CD4-positive, alpha-beta T cell treated with Interleukin-1 beta for 1 hour (primary cell): ENCODE measurements at places on chromosomes 5 and 9.

DNA sequence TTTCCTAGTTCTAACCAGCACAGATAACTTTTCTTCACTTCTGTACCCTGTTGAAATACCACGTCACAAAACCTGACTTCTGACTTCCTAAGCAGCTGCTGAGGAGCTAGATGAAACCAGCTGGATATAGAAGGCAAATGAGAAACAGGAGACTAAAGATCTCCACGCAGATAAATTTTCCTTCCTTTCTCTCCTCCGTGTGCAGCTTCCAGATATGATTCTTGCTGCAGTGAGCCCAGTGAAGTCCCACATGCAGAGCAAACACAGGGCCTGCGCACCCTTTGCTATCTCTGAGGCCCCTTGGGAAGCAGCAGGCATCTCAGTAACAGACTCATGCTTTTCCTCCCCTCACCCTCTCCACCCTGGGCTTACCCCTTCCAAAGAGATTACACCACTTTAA, 1638.3 kb downstream of the MAT2B start:
- no peak for DNase-seq

- no peak for DNase-seq
Observed at GRCh38 chr9:3007326-3007725, 163.4 kb upstream of the PUM3 start.

DNA sequence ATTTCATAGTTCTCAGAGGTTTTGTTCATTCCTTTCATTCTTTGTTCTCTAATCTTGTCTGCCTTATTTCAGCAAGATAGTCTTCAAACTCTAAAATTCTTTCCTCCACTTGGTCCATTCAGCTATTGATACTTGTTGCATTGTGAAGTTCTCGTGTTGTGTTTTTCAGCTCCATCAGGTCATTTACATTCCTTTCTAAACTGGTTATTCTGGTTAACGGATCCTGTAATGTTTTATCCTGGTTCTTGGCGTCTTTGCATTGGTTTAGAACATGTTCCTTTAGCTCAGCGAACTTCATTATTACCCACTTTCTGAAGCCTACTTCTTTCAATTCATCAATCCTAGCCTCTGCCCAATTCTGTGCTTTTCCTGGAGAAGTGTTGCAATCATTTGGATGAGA, 45.1 kb upstream of the TXNDC8 start:
- no peak for DNase-seq

DNA sequence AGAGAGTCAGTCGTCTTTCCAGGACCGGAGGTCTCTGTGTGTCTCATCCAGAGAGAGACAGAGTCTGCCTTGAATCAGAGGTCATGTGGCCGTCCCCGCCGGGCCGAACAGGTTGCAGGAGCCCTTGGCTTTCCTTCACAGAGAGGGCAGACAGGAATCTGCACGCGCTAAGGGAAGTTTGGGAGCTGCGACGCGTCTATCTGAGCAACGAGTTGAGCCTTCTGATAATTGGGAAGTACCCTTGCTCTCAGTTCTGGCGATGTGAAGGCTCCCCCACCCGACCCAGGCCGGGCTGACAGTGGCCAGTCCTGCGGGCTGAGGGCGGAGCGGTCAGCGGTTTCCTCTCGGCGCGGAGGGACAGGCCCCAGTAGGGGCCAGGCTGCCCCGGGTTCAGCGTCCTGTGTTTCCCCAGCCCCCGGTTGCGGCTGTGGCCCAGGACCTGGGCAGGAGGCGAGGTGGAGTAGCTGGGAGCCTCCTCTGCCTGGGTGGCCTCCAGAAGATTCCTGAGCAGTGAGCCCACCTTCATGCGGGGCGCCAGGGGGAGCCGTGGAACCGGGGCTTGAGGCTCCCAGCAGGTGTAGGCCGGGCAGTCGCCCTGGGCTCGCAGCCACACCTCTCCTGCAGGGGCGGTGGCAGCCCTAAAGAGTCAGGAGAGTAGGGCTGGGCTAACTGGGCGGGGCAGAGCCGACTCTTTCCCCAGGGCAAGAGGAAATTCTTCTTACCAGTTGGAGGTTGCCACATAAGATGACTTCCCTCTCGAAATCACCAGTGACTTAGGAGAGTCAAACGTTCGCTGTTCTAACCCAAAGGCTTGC, 13.9 kb downstream of the NR2F1 start:
- DNase-seq = no peak

DNA sequence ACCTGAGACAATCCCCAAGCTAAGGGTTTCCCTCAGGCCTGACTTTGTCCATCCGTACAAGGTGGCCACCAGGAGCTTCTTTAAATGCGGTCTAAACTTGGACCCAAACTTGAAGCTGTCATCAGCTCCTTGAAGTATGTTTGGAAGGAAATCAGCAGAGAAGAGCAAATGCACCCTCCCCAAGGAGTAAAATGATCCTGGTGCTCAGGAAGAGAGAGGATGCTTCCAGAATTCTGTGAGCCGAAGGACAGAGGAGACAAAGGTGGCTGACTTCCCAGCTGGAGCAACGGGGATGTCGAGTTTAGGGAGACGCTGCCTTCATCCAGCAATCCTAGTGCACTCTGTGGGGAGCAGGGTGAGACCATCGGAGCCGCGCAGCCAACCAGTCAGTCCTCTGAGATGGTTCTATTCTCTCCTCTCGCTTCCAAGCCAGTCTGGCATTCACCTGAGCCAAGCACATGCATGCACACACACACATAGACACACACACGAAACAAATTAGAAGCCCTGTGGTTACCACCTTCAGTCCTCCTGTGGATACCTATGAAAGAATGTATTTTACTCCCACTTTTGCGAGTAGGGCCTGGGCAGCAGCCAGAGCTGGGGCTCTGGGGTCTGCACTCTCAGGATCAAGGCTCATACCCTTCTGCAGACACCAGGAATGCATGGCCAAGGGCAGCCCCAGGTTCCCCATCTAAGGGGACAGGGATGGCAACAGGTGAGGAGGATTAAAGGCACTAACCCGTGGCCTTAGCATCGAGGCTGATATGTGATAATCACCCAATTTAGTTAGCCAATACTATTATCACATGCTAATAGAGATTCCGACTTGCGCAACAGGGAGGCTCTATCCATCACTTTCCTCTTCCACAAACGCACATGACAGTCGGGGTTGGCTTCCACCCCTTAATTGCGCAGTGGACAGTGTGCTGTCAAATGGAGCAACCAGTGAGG, 75.8 kb downstream of the GTF3C4 start:
- DNase-seq = no peak

- no peak for DNase-seq
Observed at GRCh38 chr5:74064911-74065310, 438.9 kb downstream of the ARHGEF28 start.

- no peak for DNase-seq
Observed at GRCh38 chr5:90558344-90559192, at the start of gene ADGRV1. Gene ADGRV1, plus strand, starts transcription at chr5:90558797. Its CDS starts 99 bp downstream, at chr5:90558896.

DNA sequence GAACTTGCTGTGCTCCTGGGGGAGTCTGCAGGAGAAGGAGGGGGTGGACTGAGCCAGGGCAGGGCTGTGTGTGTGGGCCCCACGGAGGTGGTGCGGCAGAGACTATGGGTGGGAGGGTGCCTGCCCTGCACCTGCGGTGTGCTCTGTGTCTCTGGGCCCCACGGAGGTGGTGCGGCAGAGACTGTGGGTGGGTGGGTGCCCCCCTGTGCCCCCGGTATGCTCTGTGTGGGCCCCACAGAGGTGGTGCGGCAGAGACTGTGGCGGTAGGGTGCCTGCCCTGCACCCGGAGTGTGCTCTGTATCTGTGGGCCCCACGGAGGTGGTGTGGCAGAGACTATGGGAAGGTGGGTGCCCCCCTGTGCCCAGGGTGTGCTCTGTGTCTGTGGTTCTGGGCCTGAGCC, 103.7 kb downstream of the EHMT1 start:
- peak; percentile 32 for DNase-seq

- no peak for DNase-seq
Observed at GRCh38 chr9:116975126-116975525, 288.0 kb downstream of the TRIM32 start.

GRCh38 chr5:15933259-15934207, 246.1 kb downstream of the MARCHF11 start:
- no peak for DNase-seq

- DNase-seq = no peak
Observed at GRCh38 chr5:84287951-84288350, 96.7 kb downstream of the EDIL3 start.

DNA sequence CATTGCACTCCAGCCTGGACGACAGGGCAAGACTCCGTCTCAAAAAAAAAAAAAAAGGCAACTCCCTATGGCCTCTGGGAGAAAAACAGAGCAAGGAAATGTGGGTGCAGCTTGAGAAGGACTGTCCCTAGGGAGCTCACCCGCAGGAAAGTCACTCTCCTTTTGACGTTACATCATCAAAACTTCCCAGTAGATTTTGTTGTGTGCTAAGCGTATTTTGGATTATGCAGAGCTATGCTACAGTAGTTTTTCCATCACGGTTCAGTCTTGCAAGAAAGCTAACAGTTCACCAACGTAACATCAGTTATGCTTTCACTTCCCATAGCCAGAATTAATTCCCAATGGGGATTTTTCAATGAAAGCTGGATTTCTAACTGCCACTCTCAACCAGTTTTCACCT, 138.8 kb downstream of the HSD17B3 start:
- DNase-seq = no peak

DNA sequence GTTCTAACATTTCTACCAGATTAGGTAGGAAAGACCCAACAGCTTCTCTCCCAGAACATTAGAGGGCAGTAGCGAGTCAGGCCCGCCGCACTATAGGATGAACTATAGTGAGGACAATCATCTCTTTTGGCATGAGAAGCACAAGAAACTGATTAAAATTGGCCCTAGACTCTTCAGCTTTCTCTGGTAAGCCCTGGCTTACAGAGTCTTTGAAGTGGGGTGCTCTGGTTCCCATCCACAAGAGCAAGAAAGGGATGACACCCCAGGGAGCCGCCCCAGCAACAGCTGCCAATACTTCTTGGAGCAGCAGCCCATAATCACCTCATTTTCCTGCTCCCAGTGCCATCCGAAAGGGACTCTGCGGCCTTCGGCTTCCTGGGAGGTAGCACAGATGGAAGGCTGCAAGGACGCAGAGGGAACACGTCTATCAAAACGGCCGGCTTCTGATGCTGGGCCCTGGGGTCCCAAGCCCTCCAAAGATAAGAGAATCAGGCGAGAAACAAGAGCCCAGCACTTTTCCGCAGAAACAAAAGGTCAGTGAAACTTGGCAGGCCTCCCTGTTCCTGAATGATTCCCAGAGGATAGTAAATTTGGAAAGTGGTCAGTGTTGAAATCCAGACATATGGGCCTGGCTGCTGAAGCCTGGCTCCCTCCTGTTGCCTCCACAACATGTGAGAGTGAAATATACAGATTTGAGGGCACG, 69.3 kb downstream of the HSD17B3 start:
- no peak for DNase-seq

- DNase-seq = no peak
Observed at GRCh38 chr5:33563530-33563929, 122.8 kb downstream of the TARS1 start.

DNA sequence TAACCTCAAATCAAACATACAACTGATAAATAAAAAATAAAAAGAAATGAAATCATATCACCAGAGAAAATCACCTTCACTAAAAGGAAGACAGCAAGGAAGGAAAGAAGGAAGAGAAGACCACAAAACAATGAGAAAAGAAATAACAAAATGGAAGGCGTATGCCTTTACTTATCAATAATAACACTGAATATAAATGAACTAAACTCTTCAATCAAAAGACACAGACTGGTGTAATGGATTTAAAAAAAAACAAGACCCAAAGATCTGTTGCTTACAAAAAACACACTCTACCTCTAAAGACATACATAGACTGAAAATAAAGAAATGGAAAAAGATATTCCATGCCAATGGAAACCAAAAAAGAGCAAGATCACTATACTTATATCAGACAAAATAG, 60.3 kb downstream of the ERP44 start:
- no peak for DNase-seq

DNA sequence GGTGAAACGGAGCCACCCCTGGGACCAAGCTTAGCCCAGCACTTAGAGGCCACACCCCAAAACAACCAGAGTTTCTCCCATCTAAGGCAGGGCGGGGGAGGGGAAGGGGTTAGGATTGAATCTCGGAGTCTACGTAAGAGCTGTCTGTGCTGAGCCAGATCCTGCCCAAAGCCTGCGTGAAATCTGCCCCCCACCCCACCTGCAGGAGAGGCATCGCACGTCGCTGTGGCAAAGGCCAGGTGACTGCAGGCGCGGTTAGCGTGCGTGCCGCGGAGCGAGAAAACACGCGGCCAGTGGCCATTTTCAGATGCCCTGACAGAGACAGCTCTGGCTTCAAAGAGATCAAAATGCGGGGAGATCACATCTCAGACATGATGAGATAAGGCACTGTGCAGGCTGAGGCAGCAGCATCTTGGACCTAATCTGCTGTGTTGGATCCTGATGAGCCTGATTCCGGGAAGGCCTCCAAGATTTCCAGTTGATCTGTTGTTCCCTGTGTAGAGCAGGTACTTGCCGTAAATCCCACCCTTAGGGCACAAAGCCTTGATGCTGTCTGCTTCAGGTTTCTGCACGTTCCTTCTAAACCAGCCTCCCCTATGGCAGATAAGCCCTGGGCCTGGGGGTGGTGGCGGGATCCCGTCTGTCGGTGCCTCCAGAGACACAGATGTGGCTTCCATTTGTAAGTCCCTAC, 2.5 kb upstream of the QSOX2 start:
- DNase-seq = no peak

GRCh38 chr9:127714951-127715469, 453 bp downstream of the PTRH1 start:
- DNase-seq = no peak

DNA sequence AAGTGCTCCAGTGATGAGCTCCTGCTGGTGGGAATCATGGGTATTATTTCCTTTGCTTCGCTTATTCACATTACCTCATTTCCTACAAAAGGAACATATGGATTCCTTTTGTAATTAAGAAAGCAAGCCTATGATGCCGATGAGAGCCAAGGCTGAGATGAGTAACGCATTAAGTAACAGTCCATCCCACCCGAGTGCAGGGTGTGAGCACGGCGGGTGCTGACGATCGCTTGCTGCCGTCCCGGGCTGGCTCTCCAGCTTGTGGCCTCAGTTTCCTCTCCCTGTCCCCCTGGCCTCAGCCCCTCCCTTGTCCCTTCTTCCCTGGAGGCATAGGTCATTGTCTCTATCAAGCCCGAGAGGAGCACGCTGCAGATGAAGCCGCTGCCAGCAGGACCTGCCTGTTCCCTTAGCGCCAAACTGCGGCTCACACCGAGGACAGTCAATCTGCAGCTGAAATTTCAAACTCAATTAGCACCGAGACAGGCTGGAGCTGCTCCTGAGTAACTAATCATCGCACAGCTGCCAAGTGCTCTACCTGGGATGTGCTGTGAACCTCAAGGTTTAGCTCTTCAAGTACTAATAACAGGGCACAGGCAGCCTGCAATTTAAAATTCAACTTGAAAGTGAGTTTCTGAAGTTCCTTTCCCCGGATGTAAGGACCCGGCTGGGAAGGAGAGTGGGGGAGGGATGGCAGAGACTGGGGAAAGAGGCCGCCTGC, 115.2 kb upstream of the RAPGEF1 start:
- DNase-seq = no peak
